Occipital lobe (tissue), 3 donors: ENCODE measurements at places on chromosomes 13 and 19.
A peak's percentile ranks its signal among the peaks of the same experiment; 100 is the strongest.

DNA sequence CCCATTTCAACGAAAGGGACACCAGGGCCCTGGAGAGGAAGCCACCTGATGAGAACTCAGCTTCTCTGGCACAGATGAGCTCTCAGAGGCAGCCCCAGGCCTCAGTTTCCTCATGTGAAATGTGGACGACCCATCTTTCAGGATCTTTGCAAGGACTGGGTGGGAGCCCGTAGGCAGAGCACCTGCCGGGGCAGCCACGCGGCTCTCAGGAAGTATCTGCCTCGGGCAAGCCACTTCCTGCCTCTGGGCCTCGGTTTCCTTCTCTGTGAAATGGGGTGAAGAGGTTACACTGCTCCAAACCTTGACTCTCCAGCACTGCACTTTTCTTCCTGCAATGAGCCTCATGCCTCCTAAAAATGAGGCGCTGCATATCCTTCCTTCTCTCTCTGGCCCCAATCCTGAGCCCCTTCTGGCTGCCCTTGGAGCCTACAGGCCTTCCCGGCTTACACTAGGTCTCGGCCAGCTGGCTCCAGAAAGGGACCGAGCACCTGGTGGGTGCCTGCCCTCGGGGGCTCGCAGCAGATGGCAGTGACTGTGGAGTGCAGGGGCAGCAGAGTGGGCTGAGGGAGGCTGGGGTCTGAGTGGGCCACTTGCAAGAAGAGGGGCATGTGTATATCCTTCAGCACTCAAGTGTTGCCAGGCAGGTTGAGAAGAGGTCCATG, 3.5 kb downstream of the SSBP4 start:
- no peak for DNase-seq

DNA sequence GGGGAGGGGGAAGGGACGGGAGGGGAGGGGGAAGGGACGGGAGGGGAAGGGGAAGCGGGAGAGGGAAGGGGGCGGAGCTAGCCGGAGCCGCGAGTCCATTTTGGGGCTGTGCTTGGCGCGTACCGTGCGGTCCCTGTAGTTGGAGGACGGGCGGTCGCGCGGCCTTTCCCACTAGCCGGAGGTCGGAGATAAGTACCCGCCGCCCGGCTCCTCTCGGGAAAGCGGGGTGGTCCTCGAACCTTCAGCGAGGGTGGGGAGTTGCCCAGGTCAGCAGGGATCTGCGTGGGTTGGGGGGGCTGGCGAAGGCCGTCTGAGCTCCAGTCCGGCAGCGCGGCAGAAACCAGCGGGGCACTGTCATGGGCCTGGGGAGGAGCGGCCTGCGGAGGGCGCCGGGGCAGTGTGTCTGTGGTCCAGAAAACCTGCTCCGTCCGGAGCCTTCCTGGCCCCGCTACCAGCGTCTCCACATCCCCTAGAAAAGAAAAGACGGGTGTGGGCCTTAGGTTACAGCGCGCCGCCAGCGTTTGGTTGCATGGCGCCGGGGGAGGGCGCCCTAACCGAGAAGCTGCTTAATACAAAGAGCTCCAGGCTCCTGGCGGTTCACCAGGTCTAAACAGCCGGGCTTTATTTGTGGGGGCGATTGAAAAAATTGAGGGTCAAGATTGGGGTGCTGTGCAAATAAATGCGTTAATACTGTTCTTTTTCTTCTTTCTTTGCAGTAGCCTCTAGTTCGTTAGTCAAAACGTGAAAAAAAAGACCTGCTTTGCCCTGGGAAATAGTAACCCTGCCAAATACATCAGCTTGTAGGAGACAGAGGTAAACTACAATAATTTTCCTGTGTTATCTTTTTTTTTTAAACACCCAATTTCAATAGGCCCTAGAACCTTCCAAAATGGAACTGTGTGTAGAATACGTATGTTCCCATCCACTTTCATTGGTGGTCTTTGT, at the start of gene TRIM13:
Gene TRIM13, plus strand, starts transcription at position 92 of the 945 bp plus-strand sequence. CDS start 14,899 bp downstream, outside the sequence.
- peak; percentile 87 for DNase-seq

DNA sequence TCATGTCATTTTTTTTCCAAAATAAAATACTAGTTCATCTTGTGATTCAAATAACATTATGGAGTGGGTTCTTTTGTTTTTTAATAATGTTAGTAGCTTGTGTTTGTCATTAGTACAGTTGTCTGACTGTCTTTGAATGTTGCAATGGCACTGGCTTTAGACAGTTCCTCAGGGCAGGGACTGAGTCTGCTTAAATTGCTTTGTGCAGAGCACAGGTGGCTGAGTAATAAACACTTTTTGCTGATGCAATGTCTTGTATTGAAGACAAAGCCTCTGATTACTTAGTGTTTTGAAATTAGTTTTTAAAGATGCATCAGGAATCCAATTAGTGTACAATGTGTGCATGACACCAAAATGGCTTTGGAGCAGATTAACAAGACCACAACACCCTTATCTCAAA, 88.7 kb upstream of the PCDH9 start:
- no peak for DNase-seq

GRCh38 chr13:32837307-32837972, 178.8 kb upstream of the KL start:
- DNase-seq: no peak

- no peak for DNase-seq
These were observed 9.9 kb downstream of the FRY start for GRCh38 chr13:32041429-32041828.

GRCh38 chr19:52191389-52191788, 1.5 kb downstream of the PPP2R1A start:
- DNase-seq: no peak

GRCh38 chr13:22121146-22121739, 450.4 kb downstream of the FGF9 start:
- DNase-seq: no peak

DNA sequence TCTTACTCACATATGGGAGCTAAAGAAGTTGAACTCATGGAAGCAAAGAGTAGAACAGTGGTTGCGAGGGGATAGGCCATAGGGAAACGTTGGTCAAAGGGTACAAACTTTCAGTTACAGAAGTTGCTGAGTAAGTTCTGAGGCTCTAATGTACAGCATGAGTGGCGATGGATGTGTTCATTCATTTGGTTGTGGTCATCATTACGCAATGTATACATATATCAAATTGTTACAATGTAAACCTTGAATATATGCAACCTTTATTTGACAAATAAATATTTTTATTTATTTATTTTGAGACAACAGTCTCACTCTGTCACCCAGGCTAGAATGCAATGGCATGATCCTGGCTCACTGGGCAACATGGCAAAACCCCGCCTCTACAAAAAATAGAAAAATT, 38.7 kb downstream of the ZIC5 start:
- DNase-seq: no peak

GRCh38 chr13:39455521-39456175, 147.3 kb downstream of the LHFPL6 start:
- DNase-seq: no peak

DNA sequence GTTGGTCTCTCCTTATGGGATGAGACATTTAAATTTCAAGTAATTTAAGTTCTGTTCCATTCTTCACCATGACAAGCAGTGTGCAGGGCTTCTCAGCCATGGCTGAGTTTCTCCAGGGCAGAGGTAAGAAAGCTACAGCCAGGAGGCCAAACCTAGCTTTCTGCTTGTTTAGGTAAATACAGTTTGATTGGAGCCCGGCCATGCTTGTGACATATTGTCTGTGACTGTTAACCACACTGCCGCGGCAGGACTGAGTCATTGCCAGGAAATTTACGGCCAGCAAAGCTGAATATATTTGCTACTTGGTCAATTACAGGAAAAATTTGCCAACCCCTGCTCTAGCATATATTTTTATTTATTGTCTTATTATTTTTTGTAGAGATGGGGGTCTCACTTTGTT, 10.7 kb downstream of the NLRP8 start:
- DNase-seq: no peak

DNA sequence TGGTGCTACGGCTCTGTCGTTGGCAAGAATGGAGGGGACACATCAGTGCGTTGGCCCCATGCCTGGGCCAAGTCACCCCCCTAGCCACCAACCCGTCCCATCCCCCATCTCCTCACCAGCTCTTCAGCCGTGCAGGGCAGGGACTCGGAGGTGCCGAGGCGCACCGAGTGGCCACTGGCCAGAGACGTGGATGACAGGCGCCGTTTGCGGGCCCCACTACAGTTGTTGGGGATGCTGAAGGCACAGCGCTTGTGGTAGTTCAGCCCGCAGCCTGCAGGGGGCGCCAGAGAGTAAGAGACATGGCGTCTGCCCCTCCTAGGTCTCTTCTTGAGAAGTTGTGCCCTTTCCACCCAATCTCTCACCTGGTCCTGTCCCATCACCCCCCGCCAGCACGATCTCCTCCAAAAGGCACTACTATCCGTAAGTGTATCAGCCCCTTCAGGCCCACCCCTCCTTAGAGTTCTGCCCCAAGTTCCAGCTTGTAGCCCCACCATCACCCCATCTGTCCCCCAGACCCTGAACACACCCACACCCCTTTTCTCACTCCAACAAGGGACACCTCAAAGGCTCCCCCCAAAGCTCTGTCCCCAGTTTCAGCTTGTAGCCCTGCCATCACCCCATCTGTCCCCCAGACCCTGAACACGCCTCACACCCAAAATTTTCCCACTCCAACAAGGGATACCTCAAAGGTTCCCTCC, 12.4 kb downstream of the PRKD2 start:
- DNase-seq: peak; percentile 17

- peak; percentile 47 for DNase-seq
These were observed at the start of gene PLIN5 for GRCh38 chr19:4534836-4535658. PLIN5 (minus strand) TSS chr19:4535224; CDS start chr19:4534074, 1,150 bp downstream.

- DNase-seq: no peak
These were observed 451 bp downstream of the NOSIP start for GRCh38 chr19:49579947-49580263.

GRCh38 chr19:51690454-51691073, 2.6 kb upstream of the SPACA6 start:
- peak; percentile 44 for DNase-seq

DNA sequence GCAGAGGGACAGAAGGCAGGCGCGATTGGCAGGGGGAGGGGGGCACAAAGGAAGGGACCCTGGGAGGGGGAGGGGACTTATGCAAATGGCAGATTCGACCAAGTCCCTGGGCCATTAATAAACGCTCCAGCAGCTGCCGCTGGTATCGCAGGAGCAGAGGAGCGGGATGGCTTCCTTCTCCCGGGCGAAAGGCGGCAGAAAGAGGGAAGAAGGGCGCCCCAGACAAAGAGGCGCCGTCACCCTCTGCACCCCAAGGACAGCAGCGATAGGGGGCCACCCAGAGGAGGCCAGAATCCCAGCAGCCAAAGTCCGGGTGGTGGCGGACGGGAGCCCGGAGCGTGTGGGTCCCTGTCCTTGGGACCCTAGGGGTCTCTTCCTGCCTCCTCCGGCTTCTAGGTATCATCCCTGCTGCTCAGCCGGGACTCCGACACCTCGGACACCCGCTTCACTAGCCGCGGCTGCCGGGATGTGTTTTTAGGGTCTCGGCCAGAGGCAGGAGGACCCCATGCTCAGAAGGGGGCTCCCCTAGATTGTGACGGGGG, 1.9 kb downstream of the PTPRS start:
- DNase-seq: peak; percentile 24
